ENCODE measurements at places on chromosomes 16 and 17. TPM values are rescaled to one million over a fixed set of nuclear protein-coding genes. Genes with fewer than 3 reads are reported as not detected.

DNA sequence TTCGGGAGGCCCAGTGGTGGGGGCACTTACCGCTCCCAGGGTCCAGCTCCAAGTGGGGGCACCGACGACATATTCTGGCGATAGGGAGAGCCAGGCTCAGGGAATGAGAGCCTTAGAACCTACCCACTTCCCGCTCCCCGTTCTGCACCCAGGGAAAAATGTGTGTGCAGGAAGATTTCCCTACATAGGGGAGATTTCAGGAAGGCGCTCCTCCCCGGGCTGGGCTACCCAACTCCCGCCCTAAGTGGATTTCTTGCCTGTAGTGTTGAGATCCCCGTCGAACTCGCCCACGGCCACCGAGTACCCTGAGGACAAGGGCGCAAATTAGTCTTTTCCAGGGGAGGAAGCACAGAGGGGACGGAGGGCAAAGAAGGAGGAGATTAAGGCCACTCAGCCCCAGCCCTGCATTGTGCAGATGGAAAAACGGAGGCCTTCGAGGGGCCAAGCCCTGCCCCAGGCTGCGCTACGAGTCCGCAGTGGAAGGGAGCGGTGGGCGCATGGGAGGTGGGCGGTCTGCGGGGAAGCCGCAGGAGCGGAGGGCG, 5.1 kb downstream of the ITGA2B start:
- no peak for DNase-seq

GRCh38 chr17:75152523-75152921, 1.8 kb downstream of the JPT1 start:
- DNase-seq: no peak

- DNase-seq: no peak
These were observed 127.2 kb upstream of the RCVRN start for GRCh38 chr17:10032118-10032852.

The SMYD4 gene
- 4.5 TPM for polyA plus RNA-seq

- no peak for DNase-seq
These were observed 107.6 kb downstream of the RBFOX3 start for GRCh38 chr17:79503126-79503839.

DNA sequence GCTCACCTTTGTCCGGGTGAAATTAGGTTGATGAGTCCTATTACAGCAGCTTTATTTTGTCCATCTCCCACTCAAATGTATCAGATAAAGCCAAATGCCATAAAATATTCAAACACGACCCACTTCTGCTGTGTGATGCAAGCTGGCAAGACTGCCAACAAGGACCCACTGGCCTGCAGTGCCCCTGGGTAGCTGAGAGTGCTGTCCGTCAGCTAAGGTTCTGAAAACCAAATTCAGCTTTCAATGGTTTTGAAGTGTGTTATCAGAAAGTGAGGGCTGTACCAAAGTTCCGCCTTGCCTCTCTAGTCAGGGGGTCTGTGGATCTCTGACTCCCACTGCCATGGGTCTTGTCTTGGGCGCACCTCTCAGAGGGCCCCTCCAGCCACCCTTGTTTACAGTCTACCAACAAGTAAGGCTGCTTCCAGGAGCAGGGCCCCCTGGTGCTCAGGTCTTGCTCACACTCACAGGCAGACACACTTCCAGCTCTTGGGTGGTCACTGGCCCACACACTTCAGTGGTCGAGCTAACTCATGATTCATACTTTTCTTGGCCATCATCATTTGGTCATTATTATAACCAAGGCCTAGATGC, 10.5 kb upstream of the CCDC182 start:
- DNase-seq: no peak

DNA sequence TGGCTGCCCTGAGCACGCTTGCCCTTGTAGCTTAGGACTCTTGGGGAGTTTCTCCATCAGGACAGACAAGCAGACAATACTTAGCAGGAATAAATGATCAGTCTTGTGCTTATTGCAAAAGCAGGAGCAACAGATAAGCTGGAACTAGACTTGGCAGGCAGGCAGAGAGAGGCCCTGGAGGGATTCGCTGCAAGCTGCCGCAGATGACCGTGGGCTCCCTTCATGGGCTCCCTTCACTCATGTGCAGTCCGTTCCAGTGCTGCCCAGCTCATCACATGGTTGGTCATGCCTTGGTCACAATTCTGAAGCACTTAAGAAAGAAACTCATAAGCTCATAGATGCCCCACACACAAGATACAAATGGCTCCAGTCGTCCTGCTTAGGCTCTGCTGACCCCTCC, 2.4 kb upstream of the SLC5A10 start:
- DNase-seq: no peak

GRCh38 chr17:5558815-5559785, 25.2 kb downstream of the NLRP1 start:
- DNase-seq: no peak

- DNase-seq: no peak
These were observed 1.3 kb downstream of the ZNF750 start for GRCh38 chr17:82838386-82839063.

GRCh38 chr16:78742501-78743283, 643.2 kb downstream of the WWOX start:
- DNase-seq: no peak

DNA sequence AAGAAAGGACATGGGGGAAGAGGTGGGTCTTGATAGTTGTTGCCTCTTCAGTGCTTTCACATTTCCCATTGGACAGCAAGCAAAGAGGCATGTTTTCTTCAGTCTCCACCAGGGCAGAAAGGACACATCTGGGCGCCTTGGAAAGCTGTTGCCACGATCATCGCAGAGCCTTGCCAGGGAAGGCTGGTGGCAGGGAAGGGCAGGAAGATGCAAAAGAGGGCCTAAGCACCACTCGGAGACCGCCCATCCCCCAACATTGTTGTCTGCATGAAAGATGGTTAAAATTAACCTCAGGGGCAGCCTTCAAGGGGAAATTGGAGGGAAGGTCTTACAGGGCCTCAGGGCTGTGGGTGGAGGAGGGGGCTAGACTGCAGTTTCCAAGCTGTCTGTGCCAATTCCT, 114.2 kb downstream of the SOX9 start:
- DNase-seq: no peak

GRCh38 chr17:4903051-4903818, at the start of gene CHRNE:
Gene CHRNE (minus strand): TSS chr17:4903098. CDS start chr17:4903063, 35 bp downstream.
- DNase-seq: no peak

DNA sequence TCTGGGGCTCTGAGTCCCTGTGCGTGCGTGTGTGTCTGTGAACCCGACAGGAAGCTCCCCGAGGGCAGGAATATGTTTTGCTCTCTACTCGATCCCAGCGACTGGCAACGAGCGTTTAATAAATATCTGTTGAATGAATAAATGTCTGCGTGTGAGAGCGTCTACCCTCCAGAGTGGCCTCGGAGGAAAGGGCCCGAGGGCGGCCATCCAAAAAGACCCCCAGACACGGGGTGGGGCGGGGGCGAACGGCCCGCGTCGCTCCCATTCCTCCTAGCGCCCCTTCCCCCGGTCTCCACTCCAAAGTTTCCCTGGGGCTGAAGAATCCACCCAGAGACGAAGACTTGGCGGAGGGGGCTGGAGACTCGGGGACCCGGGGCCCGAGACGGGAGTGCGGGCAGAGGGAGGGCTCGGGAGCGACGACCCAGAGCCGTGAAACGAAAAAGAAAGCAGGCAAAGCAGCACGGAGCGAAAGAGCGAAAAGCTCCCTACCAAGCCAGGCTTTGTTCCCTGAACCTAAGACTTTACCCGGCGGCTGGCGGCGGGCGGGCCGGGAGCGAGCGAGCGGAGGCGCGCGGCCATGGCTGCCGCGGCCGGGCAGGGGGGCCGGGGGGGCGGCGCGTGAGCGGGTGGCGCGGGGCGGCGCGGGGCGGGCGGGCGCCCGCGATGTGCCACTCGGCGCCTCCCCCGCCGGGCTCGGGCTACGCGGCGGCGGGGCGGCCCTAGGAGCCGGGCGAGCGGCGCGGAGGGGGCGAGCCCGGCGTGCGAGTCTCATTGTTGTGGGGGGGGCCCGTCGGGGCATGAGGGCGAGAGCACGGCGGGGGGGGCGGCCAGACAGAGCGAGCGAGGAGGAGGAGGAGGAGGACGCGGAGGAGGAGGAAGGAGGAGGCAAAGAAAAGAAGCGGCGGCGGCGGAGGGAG, at the start of gene MLLT6:
TSS of gene MLLT6 (plus strand) at position 668 of the 917 bp plus-strand sequence. CDS start 360 bp downstream, outside the sequence.
- DNase-seq: no peak

- DNase-seq: no peak
These were observed 5.5 kb upstream of the ERAL1 start for GRCh38 chr17:28849281-28849680.

DNA sequence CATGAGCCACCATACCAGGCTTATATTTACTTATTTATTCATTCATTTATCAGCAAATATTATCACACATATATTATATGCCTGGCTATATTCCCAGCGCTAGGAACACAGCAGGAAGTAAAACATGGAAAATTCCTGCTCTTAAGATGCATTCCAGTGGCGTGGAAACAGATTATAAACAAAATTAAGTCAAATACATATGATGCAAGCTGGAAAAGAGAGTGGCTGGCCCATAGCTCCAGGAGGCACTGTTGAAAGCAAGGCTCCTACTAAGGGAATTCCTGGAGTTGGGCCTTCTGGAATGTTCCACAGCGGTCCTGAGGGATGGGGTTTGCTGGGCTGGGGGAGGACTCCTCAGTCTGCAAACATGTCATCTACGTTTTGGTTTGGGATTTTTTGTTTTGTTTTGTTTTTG, 18.4 kb downstream of the ADCY9 start:
- no peak for DNase-seq

- DNase-seq: no peak
These were observed 6.4 kb downstream of the LIMD2 start for GRCh38 chr17:63693411-63694113.

The IRX5 gene
- 1.8 TPM for polyA plus RNA-seq

The STH gene
- polyA plus RNA-seq: not detected

GRCh38 chr17:21251337-21252010, 1.7 kb downstream of the NATD1 start:
- no peak for DNase-seq

The TEDC2 gene
- 2.2 TPM for polyA plus RNA-seq

The TNK1 gene
- polyA plus RNA-seq: 2.2 TPM

The MMP28 gene
- polyA plus RNA-seq: 0.15 TPM

- no peak for DNase-seq
These were observed 45.9 kb downstream of the ABAT start for GRCh38 chr16:8720080-8720966.

The CD300E gene
- not detected for polyA plus RNA-seq

DNA sequence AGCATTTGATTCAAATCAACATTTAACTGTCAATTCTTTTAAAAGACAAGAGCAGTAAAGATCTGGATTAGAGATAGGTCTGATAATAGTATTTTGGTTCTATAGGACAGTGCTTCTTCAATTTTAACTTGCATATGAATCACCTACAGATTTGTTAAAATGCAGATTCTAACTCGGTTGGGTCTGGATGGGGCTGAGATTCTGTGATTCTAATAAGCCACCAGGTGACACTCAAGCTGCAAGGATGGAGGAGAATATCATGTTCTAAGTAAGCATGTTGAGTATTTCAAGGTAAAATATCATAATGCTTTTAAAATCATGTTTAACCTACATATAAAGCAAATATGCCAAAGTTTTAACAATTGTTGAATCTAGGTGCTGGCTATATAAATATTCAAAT, 15.8 kb downstream of the TSPOAP1 start:
- no peak for DNase-seq

DNA sequence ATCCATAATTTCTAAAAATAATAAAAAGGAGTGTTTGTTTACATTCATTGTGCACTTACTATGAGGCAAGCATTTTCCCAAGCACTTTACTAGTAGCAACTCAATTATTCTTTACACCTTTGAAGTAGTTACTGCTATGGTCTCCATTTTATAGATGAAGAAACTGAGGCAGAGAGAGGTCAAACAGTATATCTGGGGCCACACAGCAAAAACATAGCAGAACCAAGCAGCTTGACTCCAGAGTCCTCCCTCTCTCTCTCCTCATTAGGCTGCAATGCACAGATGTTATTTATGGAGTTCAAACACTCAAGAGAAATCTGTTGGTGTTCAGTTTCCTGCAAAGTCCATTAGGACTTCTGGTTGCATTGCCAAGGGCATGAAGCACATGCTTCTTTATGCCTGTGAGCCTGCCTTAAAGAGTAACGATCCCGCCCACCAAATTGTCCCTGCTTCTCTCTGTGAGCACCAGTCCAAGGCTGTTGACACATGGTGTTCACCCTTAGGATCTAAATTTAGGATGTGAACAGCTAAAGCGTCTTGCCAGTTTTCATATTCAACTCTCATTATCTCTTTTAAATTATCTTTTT, 44.0 kb downstream of the GPRC5B start:
- DNase-seq: no peak

The TEKT1 gene
- not detected for polyA plus RNA-seq
